Effector CD8-positive, alpha-beta T cell (primary cell): ENCODE measurements at places on chromosomes 7 and 10.

DNA sequence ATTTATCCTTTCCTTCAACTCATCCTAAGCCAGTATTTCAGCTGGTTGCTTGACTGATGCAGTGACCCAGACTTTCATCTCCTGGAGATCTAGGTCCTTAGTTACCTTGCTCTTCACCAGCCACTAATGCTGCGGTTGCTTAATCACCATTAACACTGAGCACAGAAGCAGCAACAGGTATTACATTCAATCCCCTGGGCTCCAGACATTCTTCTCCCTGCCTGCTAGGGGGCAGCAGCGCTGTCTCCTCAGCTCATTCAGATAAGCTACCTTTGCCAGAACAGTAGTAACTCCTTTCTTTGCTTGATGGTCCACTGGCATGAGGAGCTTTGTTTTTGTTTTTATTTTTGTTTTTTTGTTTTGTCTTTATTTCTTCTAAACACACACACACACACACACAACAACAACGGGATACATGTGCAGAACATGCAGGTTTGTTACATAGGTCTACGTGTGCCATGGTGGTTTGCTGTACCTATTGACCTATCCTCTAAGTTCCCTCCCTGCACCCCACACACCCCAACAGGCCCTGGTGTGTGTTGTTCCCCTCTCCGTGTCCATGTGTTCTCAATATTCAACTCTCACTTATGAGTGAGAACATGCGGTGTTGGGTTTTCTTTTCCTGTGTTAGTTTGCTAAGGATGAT is 1043.2 kb upstream of the C7orf33 start:
- DNase-seq, result no peak

DNA sequence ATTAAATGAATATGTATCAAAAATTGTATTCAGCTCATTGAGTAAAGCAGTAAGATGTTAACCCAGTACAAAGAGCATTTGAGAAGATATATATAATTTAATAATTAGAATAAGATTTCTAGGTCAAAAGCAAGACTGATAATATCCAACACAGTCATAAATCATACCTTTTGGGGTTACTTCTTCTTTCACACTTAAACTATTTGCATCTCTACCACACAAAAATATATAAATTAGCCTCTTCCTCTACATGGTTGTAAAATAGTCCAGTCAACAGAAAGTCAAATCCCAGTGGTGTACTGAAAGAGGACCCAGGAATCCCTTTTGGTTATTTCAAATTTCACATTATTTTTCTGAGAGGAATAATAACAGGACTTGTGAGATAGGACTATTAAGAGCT is 204.6 kb upstream of the INHBA start:
- DNase-seq, result no peak

- no peak for DNase-seq
These were observed 63.6 kb upstream of the FZD8 start for GRCh38 chr10:35705671-35706070.

DNA sequence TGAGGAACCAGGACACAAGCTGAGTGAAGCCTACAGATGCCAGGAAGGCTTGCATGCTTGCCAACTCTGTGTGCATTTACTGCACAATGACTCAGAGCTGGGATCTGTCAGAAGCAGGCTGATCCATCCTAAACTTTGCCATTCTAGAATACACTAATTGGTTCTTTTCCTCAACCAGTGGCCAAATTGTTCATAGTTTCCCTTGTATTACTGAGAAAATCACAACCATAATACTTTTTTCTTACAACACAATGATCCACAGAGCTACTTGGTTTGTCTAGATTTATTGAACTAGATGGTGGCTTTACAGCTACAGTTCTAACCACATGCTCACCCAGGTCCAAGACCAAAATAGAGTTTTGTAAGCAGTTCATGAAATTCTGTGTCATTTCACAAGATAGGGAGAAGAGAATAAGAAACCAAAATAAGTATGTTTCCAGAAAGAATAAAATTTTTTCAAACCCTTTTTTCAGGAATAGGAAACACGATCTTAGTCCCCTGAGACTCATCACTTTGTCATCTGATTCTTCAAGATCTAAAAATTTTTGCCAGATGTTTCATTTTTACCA is 21.0 kb upstream of the LRRC17 start:
- no peak for DNase-seq

DNA sequence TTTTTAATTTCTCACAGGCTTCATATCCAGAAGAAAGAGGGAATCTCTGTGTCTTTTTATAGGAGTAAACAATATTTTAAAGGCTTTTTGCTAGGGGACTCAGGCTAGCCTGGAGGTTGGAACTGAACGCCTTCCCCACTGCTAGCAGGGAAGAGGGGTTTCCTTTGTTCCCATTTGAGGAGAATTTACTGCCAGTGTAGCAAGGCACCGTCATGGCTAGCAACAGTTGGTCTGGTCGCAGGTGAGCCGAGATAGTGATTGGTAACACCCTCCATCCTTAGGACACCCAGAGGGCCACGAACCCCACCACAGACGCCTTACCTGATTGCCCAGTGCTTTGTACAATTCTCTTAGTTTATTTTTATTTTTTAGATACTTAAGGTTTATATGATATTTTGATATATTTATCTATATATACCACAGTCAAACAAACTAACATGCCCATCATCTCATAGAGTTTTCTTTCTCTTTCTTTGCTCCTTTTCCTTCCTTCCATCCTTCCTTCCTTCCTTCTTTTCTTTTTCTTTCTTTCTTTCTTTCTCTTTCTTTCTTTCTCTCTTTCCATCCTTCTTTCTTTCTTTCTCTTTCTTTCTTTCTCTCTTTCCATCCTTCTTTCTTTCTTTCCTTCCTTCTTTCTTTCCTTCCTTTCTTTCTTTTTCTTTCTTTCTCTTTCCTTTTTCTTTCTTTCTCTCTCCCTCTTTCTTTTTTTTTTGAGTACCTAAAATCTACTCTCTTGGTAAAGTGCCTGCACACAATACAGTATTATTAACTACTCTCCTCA is 219.0 kb upstream of the AKR1E2 start:
- DNase-seq, result no peak

DNA sequence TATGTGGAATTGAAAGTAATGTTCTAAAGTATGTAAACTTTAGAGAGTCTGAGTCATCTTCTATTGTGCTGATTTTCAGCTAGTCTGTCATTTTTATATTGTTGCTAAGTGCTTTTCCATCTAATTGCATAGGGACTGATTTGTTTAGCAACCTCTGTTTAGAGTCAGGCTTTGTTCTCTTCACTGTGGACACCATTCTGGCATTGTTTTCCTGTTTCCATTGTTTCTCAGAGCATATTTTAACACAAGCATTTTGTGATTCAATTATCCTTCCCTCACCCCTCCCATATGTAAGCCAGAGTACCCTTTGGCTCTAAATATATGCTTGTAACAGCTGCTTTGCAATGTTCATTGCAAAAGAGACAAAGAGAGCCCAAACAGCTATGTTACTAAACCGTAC is 748.4 kb upstream of the PHF14 start:
- no peak for DNase-seq

DNA sequence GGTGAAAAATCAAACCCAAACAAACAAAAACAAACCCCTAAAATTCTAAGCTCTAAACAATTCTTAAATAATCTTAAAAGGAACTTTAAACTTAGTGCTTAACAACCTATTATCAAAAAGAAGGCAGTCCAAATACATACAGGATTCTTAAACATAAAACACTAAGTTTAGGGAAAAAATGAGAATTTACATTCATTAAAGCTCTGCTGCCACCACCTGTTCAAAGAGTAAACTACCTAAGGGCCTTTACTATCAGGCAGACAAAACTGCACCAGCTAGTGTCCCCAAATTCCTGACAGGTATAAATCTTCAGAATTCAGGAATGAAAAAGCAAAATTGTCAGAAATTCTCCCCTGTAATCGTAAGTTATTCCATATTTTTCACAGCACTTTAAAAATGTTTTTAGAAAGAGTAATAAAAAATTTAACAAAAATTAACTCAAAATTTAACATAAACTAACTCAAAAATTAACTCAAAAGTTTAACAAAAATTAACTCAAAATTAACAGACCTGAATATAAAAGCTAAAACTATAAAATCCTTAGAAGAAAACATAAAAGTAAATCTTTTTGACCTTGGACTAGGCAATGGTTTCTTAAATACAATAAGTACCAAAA is 55.1 kb downstream of the PDZD8 start:
- DNase-seq, result no peak

GRCh38 chr7:142618655-142619351 is 130.5 kb upstream of the PRSS1 start:
- DNase-seq, result no peak

DNA sequence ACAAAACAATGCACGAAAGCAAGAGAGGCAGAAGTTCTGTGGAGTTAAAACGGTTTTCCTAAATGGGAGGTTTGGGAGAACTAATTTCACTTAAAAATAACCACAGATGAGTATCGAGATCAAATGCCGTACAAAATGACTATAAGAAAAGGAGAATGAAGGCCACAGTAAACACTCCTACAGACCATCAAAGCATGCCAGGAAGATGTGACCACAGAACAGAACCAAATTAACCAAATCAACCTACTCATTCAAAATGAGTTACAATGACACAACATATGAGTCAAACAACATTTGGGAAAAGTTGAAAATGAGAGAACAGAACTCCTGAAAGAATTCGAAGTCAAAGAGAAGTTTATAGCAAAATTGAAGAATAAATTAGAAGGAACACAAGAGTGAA is 24.3 kb upstream of the DOCK1 start:
- no peak for DNase-seq

DNA sequence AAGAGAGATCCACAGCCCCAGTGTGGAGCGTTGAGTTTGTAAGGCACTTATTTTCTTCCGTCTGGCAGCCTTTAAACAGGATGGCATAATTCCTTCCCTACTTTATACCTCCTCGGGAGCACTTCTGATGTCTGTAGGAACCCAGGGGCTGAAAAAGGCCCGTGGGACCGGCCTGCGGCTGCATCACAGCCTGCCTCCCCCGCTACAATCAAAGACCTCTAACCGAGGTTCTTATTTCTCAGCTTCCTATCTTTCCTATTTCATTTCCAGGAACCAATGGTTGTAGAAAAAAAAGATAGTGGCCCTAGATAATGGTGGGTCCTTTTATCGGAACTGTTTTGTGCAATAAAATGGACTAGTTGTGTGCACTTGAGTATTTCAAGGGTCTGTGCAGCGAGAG is 4.1 kb upstream of the CTBP2 start:
- DNase-seq, result no peak

DNA sequence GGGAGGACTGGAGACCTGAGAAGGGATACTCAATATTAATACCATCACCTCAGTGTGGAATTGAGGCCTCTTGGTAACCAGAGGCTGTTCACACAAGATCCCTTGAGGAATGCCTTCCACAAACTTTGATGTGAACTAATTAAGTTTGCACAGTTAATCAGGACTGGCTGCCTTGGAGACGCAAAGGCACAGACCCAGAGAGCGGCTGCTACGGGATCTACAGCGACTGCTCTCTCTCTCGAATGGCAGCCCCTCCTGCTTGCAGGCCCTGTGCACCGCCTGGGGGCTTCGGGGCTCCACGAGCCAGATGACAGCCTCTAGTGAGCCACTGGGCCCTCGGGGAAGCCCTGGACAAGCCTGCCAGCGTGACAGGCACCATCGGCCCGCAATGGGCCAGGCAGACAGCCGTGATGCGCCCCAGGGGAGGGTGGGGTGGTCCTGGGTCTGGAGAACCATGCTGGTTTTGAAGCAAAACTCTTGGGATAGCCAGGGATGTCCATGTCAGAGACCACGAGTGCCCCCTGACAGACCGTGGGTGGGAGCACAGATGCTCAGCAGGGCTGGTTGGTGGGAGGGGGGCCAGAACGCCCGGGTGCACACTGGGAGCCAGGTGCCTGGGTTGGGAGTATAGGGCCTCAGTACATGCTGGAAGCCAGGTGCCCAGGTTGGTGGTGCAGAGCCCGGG is 195.6 kb downstream of the ELFN1 start:
- no peak for DNase-seq

- DNase-seq, result no peak
These were observed 6.8 kb downstream of the MPP7 start for GRCh38 chr10:28296023-28296422.

DNA sequence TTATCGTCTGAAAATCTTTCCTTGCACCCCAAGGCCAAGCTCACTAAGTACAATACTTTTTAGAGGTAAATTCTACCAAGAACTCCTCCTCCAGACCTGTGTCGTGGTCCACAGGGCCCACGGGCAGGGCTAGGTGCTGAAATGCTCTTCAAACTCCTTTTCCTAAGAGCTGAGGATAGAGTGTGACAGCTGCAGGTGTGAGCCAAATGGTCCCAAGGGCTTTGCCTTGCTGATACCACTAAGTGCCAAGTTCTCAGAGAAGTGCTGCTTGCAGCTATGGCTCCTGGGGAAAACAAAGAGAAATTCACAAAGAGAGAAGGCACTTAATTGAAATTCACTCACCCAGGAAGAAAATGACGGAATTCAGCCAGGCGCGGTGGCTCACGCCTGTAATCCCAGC is 868.9 kb upstream of the AUTS2 start:
- no peak for DNase-seq

DNA sequence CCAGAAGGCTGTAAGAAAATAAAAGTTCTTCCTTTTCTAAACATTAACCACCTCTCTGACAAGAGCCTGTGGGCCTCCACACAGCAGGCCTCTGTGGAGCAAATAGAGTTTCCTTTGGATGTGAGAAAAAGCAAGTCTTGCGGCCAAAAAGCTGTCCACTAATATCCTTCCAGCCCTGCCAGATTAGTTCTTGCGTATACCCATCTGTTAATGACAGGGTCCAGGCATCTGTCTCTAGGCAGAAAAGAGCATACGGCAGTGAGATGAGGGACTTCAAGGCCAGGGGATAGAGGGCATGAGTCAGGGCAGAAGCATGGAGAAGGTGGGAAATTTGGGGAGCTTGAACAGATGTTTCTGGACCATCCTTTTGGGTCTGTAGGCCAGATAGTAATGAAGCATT is 164.9 kb downstream of the NSUN6 start:
- DNase-seq, result no peak

- DNase-seq, result no peak
These were observed 60.7 kb upstream of the CCDC6 start for GRCh38 chr10:59967079-59967478.

GRCh38 chr10:25531457-25532061 is 356.8 kb downstream of the GPR158 start:
- DNase-seq, result no peak

- no peak for DNase-seq
These were observed 3.4 kb downstream of the CALHM2 start for GRCh38 chr10:103448746-103449145.
